ENCODE measurements at places on chromosomes 5 and 9. TPM values are rescaled to one million over a fixed set of nuclear protein-coding genes. Genes with fewer than 3 reads are reported as not detected.

- H3K36me3 ChIP-seq: no peaks in the 10 kb centered on the region
- no peak overlapping the region for H3K4me3 ChIP-seq
- DNase-seq: no peak
- peaks cover 14% of the 10 kb centered on the region for H3K4me1 ChIP-seq
- H3K27me3 ChIP-seq: no peaks in the 10 kb centered on the region
- no peak overlapping the region for H3K27ac ChIP-seq
Measured at GRCh38 chr5:151233616-151234085, 9.8 kb upstream of the CCDC69 start.

GRCh38 chr9:38119560-38120236, 50.7 kb upstream of the SHB start:
- H3K4me3 ChIP-seq: no peak overlapping the region
- no peak for DNase-seq
- H3K27ac ChIP-seq: no peak overlapping the region
- no peaks in the 10 kb centered on the region for H3K4me1 ChIP-seq
- peaks cover 15% of the 10 kb centered on the region for H3K27me3 ChIP-seq
- no peaks in the 10 kb centered on the region for H3K36me3 ChIP-seq

GRCh38 chr9:126702151-126703001, 88.6 kb downstream of the LMX1B start:
- H3K27me3 ChIP-seq: peaks cover 24% of the 10 kb centered on the region
- peak; percentile 69 for DNase-seq
- no peak overlapping the region for H3K4me3 ChIP-seq
- no peak overlapping the region for H3K27ac ChIP-seq
- H3K4me1 ChIP-seq: peaks cover 19% of the 10 kb centered on the region

PHF24 gene
- 0.09 TPM for total RNA-seq

GRCh38 chr5:123037104-123037418, 536 bp upstream of the PPIC start:
- peaks cover 9% of the 10 kb centered on the region for H3K4me1 ChIP-seq
- no peaks in the 10 kb centered on the region for H3K36me3 ChIP-seq
- H3K27ac ChIP-seq: no peak overlapping the region
- H3K4me3 ChIP-seq: peak overlapping the region; percentile 39
- no peak for DNase-seq

All from activated CD4-positive, alpha-beta T cell treated with anti-CD3 and anti-CD28 coated beads for 36 hours (primary cell).